ENCODE measurements at places on chromosomes 6 and 20.

DNA sequence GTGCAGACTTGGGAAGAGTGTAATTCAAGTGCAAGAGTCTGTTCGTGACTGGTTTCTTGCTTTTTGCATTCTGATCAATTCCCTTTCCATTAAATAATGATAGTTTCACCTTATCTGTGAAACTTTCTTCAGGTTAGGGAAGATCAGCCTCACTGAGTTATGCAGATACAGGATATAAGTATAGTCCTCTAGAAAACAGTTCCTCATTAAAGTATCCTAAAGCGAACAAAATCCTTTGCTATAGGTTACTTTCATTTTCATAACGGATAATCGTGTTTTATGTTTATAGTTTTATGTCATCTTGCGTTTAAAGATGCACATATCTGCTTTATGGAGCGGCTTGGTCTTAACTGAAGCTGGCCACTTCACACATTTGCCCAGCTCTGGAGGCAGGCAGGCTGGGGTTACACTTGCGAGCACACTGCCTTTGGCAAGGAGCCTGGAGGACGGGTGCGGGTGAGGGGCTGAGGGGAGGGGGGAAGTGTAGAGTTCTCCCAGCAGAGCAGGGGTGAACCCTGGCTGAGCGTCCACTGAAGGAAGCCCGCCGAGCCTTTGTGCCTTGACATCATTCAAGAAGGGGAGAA, 123.5 kb upstream of the IFNGR1 start:
- no peak for DNase-seq

DNA sequence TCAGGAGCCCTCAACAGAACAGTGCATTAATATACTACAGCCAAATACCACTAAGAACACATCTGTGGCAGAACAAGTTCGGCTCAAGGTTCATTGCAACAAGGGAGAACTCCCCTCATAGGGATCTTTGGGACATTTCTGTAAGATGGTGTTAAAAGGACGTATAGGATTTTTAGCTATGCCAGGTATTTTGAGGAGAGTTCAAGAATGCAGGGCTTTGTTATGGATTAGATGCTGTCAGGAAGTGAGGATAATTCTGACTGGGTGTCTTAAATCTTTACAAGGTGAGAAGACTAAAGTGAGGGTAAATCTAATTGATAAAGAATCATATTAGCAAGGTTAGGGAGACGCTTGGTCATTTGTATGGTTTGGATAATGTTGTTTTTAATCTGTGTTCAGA, 83.7 kb upstream of the AHI1 start:
- DNase-seq, result no peak

DNA sequence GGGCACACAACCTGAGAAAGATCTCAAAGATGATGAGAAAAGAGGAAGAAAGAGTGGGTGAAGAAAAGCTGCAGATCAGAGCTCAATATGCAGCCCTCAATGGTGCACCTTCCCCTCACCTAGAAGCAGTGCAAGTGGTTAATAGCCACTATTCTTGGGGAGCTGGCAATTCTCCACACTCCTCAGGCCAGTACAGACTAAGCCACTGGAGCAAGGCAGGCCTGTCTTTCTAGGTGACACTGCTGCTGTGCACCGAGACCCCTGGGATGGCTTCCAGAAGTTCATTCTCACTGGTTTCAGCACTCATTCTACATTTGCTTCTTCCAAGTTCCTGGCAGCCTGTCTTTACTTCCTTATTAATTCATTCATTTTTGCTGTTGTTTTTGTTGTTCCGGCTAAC, 973.3 kb downstream of the KIF16B start:
- DNase-seq, result no peak

DNA sequence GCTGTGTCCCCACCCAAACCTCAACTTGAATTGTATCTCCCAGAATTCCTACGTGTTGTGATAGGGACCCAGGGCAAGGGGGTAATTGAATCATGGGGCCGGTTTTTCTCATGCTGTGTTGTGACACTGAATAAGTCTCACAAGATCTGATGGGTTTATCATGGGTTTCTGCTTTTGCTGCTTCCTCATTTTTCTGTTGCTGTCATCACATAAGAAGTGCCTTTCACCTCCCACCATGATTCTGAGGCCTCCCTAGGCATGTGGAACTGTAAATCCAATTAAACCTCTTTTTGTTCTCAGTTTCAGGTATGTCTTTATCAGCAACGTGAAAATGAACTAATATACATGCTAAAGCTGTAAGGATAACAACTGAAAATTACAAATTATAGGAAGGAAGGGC, 88.3 kb downstream of the CDYL start:
- no peak for DNase-seq

GRCh38 chr6:145139895-145140294, 595.4 kb downstream of the EPM2A start:
- no peak for DNase-seq

GRCh38 chr6:95741045-95741444, 163.7 kb downstream of the MANEA start:
- no peak for DNase-seq

GRCh38 chr20:50772420-50773185, 22.3 kb upstream of the BCAS4 start:
- no peak for DNase-seq

Measured in B cell (primary cell).